ENCODE measurements at places on chromosomes 1 and 21.

GRCh38 chr1:26289158-26290059 is 9.5 kb downstream of the SH3BGRL3 start:
- peak; percentile 59 for DNase-seq

DNA sequence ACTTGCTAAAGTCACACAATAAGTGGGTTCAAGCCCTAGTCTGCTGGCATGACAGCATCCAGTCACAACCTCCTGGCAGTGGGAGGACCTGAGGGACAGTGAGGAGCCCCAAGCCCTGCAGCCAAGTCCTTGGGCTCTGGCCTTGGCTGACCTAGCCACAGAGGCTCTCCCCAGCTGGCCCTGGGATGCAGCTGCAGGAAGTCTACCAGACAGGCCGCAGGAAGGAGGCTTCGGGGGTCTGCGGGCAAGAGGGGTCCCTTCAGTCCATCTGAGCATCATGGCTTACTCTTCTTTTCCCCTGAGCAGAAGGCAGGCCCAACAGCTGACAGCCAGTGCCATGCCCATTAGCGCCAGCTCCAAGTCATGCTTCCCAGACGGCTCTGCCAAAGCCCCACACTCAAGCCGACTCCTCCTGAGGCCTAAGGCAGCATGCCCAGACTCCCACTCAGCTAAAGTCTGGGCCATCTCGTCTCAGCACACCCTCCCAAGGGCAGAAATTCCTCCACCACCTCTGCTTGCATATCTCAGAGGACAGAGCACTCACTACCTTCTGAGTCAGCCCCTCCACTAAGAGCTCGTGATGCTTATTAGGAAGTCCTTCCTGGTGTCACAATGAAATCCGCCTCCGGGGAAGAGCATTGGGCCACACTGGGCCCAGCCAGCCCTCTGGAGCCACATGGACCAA is 20.1 kb downstream of the SLC1A7 start:
- no peak for DNase-seq

DNA sequence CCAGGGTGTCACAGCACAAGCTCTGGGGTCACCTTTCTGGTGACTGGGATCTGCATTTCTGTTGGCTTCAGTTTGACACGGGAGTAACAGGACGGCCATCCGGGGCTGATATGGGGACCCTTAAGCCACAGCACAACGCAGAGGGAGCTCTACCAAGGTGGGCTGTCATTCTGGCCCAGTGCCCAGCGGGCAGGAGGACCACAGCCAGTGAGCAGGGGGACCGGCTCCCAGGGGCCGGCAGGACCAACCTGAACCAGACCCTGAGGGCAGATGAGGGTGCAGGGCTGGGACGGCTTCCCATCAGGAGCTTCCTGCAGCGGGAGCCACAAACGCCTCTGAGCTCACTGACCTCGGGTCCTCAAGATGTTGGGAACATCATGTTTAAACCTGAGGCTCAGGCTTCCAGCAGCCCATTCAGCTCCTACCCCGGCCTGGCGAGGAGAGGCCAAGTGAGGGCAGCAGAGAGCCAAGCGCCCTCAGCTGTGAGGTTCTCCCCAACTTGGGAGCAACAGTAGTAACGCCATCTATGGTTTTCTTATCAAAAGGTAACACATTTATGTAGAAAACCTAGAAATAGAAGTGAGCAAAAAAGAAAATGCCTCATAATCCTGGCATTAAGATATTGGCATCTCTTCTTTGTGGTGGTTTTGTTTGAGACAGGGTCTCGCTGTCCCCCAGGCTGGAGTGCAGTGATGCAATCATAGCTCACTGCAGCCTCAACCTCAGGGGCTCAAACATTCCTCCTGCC is 26.8 kb downstream of the TMEM201 start:
- DNase-seq, result peak; percentile 54

GRCh38 chr1:170986901-170987300 is 51.6 kb downstream of the MROH9 start:
- no peak for DNase-seq

DNA sequence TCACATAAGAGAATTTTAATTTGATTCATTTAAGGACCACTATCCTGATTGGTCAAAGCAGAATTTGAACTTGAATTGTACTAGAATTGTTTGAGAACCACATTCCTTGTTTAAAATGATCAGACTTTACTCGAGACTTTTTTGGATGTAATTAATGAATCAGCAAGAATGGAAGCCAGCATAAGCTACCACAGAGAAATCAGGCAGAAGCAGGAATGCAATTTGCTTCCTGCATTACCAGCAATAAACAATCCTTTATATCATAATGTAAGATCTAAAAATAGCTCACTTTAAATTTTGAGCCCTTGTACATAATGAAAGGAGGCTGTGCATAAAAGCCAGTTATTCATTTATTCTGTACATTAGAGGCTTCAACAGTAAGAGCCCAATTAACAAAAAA is 119.8 kb upstream of the BACE2 start:
- DNase-seq, result no peak

DNA sequence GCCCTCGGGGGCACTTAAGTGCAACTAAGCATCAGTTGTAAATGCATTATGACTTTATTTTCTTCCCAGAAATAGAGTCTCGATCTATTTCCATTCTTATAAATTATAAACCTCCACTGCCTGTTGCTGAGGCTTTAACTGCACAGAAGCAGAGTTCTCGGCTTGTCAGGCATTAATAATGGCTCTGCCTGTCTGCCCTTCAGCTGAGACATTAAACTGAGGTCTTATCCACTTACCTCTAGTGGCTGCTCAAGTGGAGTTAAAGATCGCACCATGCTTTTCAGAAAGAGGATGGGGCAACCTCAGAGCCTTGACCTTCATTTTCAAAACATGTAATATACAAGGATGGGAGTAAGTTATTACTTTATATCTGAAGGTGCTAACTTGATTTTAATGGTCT is 597.6 kb upstream of the PRMT6 start:
- no peak for DNase-seq

DNA sequence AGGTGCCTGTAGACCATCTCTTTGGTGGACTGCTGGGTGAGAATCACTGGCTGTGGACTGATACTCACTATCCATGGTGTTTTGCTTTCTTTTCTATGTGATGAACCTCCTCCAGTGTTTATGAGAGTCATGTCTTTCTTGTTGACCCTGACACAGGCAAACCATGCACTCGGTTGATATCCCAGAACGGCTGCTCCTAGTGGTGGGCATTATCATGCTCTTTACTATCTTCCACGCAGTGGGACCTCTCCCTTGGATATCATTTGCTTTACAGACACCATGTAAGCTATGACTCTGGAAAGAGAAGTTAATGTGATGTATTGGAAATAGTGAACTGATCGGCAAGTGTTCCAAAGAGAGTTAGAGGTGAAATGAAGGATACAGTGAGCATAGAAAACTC is 1455.6 kb downstream of the BRINP3 start:
- no peak for DNase-seq

DNA sequence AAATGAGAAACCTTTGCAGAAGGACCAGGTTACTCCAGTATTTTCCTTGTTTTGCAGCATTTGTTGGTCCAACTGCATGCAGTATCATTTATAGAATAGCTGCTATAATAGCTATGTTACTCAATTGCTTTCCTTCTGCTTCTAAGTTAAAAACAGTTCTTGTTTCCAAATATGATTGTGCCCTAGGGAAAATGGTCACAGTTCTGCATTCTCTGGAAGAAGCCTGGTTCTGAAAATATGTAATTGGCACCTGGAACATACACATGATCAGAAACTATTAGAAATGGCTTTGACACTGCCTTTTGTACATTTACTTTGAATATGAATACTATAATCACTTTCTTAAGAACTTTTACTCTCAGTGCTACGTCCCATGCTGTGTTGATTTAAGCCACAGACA is 33.6 kb downstream of the HENMT1 start:
- no peak for DNase-seq

DNA sequence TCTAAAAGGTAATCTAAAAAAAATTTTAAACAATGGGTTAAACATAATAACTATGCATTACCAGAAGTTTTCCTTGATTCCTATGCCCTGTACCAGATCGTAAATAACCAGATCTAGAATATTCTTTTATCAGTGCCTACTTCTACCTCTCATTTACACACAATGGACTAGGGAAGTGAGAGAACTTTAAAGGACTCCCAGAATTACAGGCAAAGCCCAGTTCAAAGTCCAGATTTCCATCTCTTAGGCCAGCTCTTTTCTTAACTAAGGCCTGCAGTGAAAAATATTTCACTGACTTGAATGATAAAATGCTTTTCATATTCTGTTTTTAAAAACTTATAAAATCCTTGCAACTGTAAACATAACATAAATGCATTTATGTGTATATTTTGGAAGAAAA is 32.6 kb downstream of the ESRRG start:
- no peak for DNase-seq

- DNase-seq, result no peak
Observed at GRCh38 chr1:91335603-91336002, 69.0 kb downstream of the HFM1 start.

GRCh38 chr1:170634824-170635410 is 29.0 kb upstream of the PRRX1 start:
- DNase-seq, result no peak

DNA sequence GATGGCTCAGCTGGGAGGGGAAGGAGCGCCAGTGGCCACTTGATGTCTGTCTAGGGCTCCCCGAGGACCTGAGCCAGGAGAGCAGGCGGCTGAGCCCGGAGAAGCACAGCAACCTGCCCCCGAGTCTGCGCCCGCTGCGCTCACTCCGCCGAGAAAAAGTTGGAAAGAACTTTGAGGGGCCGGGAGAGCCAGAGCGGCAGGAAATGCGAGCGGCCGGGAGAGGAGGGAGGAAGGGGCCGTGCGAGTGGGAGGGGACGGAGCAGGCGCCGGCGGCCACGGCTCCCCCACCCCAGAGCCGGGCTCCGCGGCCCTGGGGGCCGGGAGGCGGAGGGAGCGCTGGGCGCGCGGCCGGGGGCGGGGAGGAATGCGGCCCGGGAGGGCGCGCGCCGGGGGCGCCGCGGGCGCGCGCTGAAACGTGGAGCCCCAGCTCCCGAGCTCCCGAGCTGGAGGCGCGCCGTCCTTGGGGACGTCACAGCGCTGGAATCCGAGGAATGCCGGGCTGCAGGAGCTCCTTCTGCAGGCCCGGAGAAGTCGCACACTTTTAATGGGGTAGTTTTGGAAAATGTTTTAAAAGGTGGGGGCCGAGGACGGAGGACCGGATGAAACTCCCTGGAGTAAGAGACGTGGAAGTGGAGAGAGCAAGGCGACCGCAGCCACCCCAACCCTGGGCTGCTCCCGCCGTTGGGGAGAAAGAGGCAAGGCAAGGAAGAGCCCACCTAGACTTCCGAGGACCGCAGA is at the start of gene PTPN14:
Gene PTPN14, minus strand, starts transcription at position 167 of the 738 bp plus-strand sequence. CDS start 86,799 bp downstream, outside the sequence.
- no peak for DNase-seq

DNA sequence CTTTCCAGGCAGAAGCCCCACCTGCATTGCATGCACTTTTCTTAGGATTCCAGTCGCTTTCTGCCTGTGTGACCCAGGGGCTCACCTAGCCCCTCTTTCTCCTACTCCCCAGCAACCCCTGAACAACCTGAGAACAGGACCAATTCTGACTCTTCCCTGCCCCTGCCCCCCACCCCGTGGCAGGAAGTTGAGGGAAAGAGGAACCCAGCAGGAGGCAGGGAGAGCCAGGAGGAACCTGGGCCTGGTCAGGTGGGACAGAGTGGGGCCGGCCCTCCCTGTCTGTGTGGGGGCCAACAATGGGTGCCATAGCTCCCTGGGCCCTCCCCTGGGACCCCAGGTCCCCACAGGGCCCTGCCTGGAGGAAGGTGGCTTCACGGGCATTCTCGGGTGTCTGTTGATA is 6.1 kb downstream of the BMP8A start:
- no peak for DNase-seq

DNA sequence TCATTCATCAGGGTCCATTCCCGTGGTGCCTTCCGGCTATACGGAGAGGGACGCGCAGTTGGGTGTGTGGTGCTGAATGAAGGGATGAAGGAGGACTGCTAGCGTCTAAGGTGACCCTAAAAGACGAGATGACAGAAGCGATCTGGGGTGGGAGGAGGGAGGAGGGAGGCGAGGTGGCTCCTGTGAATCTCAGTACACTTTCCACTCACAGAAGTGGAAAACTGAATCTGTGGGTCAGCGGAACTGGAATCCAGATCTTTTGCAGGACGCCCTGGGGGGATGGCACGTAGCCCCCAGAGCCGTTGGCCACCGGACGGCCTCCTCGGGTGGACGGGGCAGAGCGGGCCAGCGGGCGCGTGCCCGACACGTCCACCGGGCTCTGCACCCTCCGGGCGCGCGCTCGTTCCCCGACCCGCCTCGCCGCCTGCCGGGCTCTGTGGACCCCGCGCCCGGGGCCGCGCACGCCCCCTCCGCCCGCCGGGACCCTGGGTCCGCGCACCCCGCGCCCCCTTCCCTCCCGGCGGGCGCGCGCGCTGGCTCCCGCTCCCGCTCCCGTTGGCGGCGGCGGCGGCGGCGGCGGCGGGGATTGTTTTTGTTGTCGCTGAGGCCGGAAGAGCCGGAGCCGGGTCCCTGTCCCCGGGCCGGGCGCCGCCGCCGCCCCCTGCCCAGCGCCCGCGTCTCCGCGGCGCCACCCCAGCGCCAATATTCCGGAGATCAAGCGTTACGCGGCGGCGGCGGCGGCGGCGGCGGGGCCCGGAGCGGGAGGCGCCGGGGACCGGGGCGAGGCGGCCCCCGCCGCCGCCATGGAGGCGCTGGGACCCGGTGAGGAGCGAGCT is at the start of gene AGO4:
Gene AGO4, plus strand, starts transcription at position 403 of the 836 bp plus-strand sequence. Its CDS starts 401 bp downstream, at position 804.
- DNase-seq, result no peak

GRCh38 chr1:181986907-181987305 is 74.6 kb downstream of the ZNF648 start:
- DNase-seq, result no peak

GRCh38 chr1:51671527-51672325 is 54.8 kb downstream of the OSBPL9 start:
- no peak for DNase-seq

GRCh38 chr1:67589519-67590233 is 95.3 kb upstream of the GADD45A start:
- DNase-seq, result no peak

DNA sequence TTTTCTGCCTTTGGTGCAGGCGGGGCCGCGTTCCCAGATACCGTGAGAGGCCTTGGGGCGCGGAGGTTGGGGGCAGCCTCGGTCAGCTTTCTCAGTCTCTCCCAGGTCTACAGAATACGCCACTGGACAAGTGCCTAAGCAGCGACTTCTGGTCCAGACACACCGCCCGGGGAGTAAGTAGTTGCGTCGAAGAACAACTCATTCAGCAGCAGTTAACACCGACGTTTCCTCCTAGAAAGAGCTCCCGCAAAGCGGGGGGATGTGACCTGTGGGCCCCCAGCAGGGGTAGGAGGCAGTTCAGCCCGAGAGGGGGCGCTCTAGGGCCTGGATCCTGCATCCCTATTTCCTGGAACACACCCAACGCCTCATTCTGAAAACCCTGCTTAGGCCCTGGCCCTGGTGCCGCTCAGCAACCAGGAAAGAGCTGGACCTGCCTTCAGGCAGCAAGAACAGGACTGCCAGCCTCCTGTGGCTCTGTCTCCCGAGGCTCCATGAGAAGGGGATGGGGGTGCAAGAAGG is 6.5 kb upstream of the BARHL2 start:
- no peak for DNase-seq

GRCh38 chr1:201639391-201639790 is 100.5 kb downstream of the NAV1 start:
- no peak for DNase-seq

DNA sequence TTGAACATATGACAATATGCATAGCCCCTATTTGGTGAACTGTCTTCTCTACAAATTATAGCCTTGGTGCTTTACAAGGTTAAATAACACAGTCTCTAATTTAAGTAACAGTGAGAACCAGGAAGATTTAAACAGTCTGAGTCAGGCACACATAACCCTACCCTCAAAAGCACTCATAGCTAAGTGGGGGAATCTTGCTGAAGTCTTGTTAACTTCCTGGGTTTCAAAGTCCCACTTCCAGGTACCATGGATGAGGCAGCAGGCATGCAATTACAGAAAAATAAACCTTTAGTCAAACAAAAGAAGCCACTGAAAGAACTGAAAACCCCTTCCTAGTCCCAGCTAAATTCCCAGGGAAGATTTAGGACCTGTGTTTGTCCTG is 147.6 kb downstream of the PBX1 start:
- DNase-seq, result no peak

Data from CD4-positive, alpha-beta T cell treated with Interleukin-6 at 100 ng/mL for 8 hours (primary cell).